ENCODE measurements at places on chromosomes 4 and X. TPM values are rescaled to one million over a fixed set of nuclear protein-coding genes. Genes with fewer than 3 reads are reported as not detected.

The TNMD gene
- total RNA-seq, result not detected

The TBC1D25 gene
- total RNA-seq, result 27.7 TPM

The S100P gene
- total RNA-seq, result not detected

The NAP1L2 gene
- total RNA-seq, result 2.9 TPM

The EGFL6 gene
- not detected for total RNA-seq

The TIGD2 gene
- 1.1 TPM for total RNA-seq

The MAGED4 gene
- not detected for total RNA-seq

The GPR78 gene
- not detected for total RNA-seq

The NCBP2L gene
- not detected for total RNA-seq

The SERTM2 gene
- 0.55 TPM for total RNA-seq

The FNIP2 gene
- 63.7 TPM for total RNA-seq

The PI4K2B gene
- total RNA-seq, result 26.1 TPM

The VCX3A gene
- total RNA-seq, result not detected

The MED12 gene
- 39.6 TPM for total RNA-seq

The ZNF157 gene
- not detected for total RNA-seq

The RNF128 gene
- total RNA-seq, result 6.7 TPM

The PAGE4 gene
- not detected for total RNA-seq

The KLHL8 gene
- 18.7 TPM for total RNA-seq

All from transverse colon (tissue), 4 donors.